Aorta (tissue), 5 donors: ENCODE measurements at places on chromosomes 2 and 18. TPM values are rescaled to one million over a fixed set of nuclear protein-coding genes. Genes with fewer than 3 reads are reported as not detected.
A peak's percentile ranks its signal among the peaks of the same experiment; 100 is the strongest.

Gene GCG
- total RNA-seq: 0.62 TPM

DNA sequence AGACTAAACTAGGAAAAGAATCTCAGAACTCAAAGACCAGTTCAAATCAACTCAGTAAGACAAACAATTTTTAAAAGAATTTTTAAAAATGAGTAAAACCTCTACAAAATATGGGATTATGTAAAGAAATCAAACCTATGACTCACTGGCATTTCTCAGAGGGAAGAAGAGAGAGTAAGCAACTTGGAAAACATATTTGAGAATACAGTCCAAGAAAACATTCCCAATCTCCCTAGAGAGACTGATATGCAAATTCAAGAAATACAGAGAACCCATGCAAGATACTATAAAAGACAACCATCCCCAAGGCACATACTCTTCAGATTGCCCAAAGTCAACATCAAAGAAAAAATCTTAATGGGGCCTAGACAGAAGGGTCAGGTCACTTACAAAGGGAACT is 162.7 kb downstream of the WDPCP start:
- H3K27ac ChIP-seq: no peak overlapping the region
- no peaks in the 10 kb centered on the region for H3K27me3 ChIP-seq
- H3K4me1 ChIP-seq: no peaks in the 10 kb centered on the region
- H3K36me3 ChIP-seq: no peaks in the 10 kb centered on the region

- H3K4me3 ChIP-seq: no peak overlapping the region
- DNase-seq: no peak
Observed at GRCh38 chr2:123738643-123739042, 286.4 kb upstream of the CNTNAP5 start.

Gene CDH20
- not detected for total RNA-seq

Gene SIGLEC15
- total RNA-seq: 0.91 TPM

DNA sequence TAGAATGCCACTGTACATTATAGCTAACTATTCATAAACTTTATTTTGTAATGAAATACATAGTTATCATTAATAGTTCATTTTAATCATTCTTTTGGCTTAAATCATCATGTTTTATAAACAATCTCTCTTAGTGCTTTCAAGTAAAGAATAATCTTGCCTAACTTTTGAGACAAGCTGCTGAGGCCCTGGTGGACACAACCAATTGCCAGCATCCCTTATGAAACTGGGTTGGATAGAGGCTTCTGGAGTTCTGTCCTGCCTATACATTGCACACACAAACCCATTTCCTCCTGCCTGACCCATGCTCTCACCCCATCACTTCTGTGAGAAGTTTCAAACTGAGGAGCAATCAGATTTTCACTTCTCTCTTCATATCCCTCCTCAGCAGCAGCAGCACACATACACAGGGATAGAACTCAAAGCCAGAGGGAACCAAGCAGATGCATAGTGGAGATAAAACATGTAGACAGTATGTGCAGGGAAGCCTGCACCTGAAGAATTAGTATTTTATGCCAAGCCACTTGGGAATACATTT is 450.0 kb upstream of the SLC14A2 start:
- no peaks in the 10 kb centered on the region for H3K4me1 ChIP-seq
- no peaks in the 10 kb centered on the region for H3K27me3 ChIP-seq
- no peak overlapping the region for H3K27ac ChIP-seq
- no peak overlapping the region for H3K4me3 ChIP-seq

- no peaks in the 10 kb centered on the region for H3K4me1 ChIP-seq
- H3K36me3 ChIP-seq: no peaks in the 10 kb centered on the region
- no peak overlapping the region for H3K27ac ChIP-seq
- H3K27me3 ChIP-seq: no peaks in the 10 kb centered on the region
- H3K4me3 ChIP-seq: peak overlapping the region; percentile 10
Observed at GRCh38 chr18:11654736-11655605, 34.1 kb upstream of the GNAL start.

Gene BUB1
- 2.5 TPM for total RNA-seq

Gene NAT8
- not detected for total RNA-seq

- no peaks in the 10 kb centered on the region for H3K36me3 ChIP-seq
- DNase-seq: no peak
- H3K27ac ChIP-seq: no peak overlapping the region
- H3K4me3 ChIP-seq: no peak overlapping the region
- H3K27me3 ChIP-seq: no peaks in the 10 kb centered on the region
Observed at GRCh38 chr2:215900843-215901242, 112.5 kb downstream of the MREG start.

GRCh38 chr18:26977781-26978180 is 112.3 kb upstream of the AQP4 start:
- no peak overlapping the region for H3K4me3 ChIP-seq
- no peak for DNase-seq
- no peaks in the 10 kb centered on the region for H3K4me1 ChIP-seq

GRCh38 chr2:239273280-239274234 is 127.3 kb downstream of the HDAC4 start:
- H3K4me3 ChIP-seq: no peak overlapping the region
- no peaks in the 10 kb centered on the region for H3K36me3 ChIP-seq
- H3K27me3 ChIP-seq: no peaks in the 10 kb centered on the region
- no peak overlapping the region for H3K27ac ChIP-seq
- H3K4me1 ChIP-seq: no peaks in the 10 kb centered on the region
- peak; percentile 76 for DNase-seq

Gene ICA1L
- total RNA-seq: 10.3 TPM

GRCh38 chr2:143802871-143803650 is 673.8 kb downstream of the ARHGAP15 start:
- H3K36me3 ChIP-seq: no peaks in the 10 kb centered on the region
- H3K4me3 ChIP-seq: no peak overlapping the region
- DNase-seq: no peak
- peaks cover 8% of the 10 kb centered on the region for H3K4me1 ChIP-seq
- H3K27me3 ChIP-seq: no peaks in the 10 kb centered on the region
- H3K27ac ChIP-seq: no peak overlapping the region

DNA sequence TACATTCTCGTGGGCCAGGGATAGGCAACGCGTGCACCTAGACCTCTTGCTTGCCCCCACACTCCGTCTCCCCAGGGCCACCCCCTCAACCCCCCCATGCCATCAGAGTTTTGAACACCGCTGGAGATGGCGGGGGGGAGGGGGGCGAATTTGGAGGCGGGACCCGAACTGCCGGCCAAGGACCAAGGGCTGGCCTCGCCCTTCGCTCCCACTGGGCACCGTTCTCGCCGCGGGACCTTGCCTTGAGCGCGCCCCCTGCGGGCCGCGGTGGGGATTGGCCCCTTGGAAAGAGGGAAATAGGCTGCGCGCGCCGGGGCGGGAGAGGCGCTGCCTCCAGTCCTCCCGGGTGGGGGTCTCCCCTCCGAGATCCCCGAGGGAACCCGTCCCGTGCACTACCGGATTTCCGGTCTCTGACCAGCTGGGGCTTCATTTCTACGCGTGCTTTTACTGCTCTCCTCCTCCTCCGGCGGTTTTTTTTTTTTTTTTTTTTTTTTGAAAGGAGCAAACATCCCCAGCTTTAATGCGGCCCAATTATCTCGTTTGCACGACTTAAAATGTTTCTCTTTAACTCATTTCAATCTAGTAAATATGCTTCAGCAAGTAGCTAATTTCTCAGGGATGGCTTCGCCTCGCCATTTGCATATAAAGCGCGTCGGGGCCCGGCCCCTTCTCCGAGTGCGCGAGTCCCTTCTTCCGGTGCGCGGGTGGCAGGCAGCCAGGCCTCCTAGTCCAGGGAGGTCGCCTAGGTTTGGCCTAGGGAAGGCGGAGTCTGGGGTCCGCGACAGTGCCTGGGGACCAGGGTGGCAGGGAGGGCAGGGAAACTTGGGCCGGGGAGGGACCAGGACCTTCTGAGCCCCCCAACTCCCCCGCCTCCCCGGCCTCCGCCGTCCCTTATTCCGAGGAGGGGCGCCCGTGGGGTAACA is 10.0 kb upstream of the GBX2 start:
- peak overlapping the region; percentile 11 for H3K4me3 ChIP-seq
- peak; percentile 87 for DNase-seq
- no peaks in the 10 kb centered on the region for H3K36me3 ChIP-seq
- H3K4me1 ChIP-seq: no peaks in the 10 kb centered on the region

GRCh38 chr18:10663750-10664149 is 137.9 kb downstream of the NAPG start:
- no peaks in the 10 kb centered on the region for H3K4me1 ChIP-seq
- no peak overlapping the region for H3K27ac ChIP-seq
- H3K4me3 ChIP-seq: no peak overlapping the region
- no peaks in the 10 kb centered on the region for H3K36me3 ChIP-seq
- no peak for DNase-seq

Gene DCDC2C
- 0.27 TPM for total RNA-seq

GRCh38 chr2:205321231-205321630 is 361.1 kb upstream of the NRP2 start:
- H3K36me3 ChIP-seq: no peaks in the 10 kb centered on the region
- no peak for DNase-seq
- H3K27me3 ChIP-seq: no peaks in the 10 kb centered on the region
- peaks cover 1% of the 10 kb centered on the region for H3K4me1 ChIP-seq

GRCh38 chr2:128791120-128791984 is 472.7 kb upstream of the HS6ST1 start:
- H3K27me3 ChIP-seq: no peaks in the 10 kb centered on the region
- no peaks in the 10 kb centered on the region for H3K36me3 ChIP-seq
- H3K4me1 ChIP-seq: no peaks in the 10 kb centered on the region
- no peak for DNase-seq
- H3K27ac ChIP-seq: no peak overlapping the region
- no peak overlapping the region for H3K4me3 ChIP-seq

Gene MYO5B
- 4.5 TPM for total RNA-seq

DNA sequence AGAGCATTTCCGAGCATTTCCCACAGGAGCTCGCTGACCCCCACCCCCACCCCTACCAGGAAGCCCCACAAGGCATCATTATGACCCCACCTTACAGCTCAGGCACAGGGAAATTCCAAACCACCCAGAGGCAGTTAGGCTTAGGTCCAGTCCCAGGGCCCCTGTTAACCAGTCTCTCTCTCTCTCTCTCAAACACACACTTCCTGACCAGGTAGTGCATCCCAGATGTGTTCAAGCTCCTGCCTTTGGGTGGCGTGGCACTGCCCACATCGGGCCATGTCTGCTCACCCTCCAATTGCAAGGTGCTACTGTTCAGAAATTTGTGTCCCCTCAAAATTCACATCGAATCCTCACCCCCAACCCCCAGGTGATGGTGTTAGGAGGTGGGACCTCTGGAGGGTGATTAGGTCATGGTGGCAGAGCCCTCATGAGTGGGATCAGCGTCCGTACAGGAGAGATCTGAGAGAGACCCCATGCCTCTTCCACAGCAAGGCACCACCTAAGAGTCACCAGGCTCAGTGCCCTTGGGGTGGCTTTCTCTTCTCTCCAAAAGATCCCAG is 8.8 kb downstream of the COPS9 start:
- no peak overlapping the region for H3K27ac ChIP-seq
- no peaks in the 10 kb centered on the region for H3K27me3 ChIP-seq
- no peak overlapping the region for H3K4me3 ChIP-seq
- peak; percentile 15 for DNase-seq
- peaks cover 20% of the 10 kb centered on the region for H3K36me3 ChIP-seq

GRCh38 chr18:1048032-1048431 is 143.4 kb downstream of the ADCYAP1 start:
- H3K27me3 ChIP-seq: no peaks in the 10 kb centered on the region
- no peaks in the 10 kb centered on the region for H3K4me1 ChIP-seq
- no peak overlapping the region for H3K27ac ChIP-seq
- DNase-seq: no peak
- H3K36me3 ChIP-seq: no peaks in the 10 kb centered on the region

Gene ABCG5
- not detected for total RNA-seq

Gene GAL3ST2
- not detected for total RNA-seq

DNA sequence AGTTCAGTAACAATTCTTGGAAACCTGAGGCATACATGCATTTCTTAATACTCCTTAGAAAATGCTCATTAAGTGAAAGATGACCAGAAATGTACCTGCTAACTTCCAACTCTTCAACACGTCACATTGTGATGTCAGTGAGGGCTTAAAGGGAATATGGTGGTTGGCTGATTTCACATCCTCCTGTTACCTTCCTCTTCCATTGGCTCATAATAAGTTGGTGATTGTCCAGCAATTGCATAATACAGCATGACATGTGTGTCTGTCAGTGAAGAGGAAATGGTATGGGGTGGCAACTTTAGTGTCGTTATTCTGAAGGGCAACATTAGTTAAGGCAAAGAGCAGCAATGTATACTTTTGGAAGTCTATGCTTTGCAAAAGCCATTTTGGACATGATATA is 26.0 kb downstream of the PLEK start:
- no peak overlapping the region for H3K4me3 ChIP-seq
- no peak for DNase-seq
- no peaks in the 10 kb centered on the region for H3K27me3 ChIP-seq
- H3K27ac ChIP-seq: no peak overlapping the region
- peaks cover 1% of the 10 kb centered on the region for H3K4me1 ChIP-seq
- H3K36me3 ChIP-seq: no peaks in the 10 kb centered on the region

Gene SLC30A3
- 1.8 TPM for total RNA-seq

GRCh38 chr2:59745085-59745484 is 808.4 kb downstream of the BCL11A start:
- no peaks in the 10 kb centered on the region for H3K36me3 ChIP-seq
- H3K4me3 ChIP-seq: no peak overlapping the region
- DNase-seq: no peak
- no peaks in the 10 kb centered on the region for H3K27me3 ChIP-seq
- H3K4me1 ChIP-seq: no peaks in the 10 kb centered on the region

GRCh38 chr2:16298866-16299265 is 358.5 kb downstream of the MYCN start:
- H3K27me3 ChIP-seq: no peaks in the 10 kb centered on the region
- H3K36me3 ChIP-seq: no peaks in the 10 kb centered on the region
- H3K4me3 ChIP-seq: no peak overlapping the region
- no peak for DNase-seq
- no peaks in the 10 kb centered on the region for H3K4me1 ChIP-seq

Gene AQP12B
- total RNA-seq: not detected

- H3K27me3 ChIP-seq: no peaks in the 10 kb centered on the region
- H3K4me3 ChIP-seq: no peak overlapping the region
- H3K27ac ChIP-seq: no peak overlapping the region
- peaks cover 2% of the 10 kb centered on the region for H3K4me1 ChIP-seq
Observed at GRCh38 chr2:226963528-226963927, 127.7 kb downstream of the RHBDD1 start.
